Activated T-cell treated with anti-CD3 and anti-CD28 coated beads, Interleukin-2, amount 50 U/mL, for 4 hours (primary cell): ENCODE measurements at places on chromosomes 2 and 18.

DNA sequence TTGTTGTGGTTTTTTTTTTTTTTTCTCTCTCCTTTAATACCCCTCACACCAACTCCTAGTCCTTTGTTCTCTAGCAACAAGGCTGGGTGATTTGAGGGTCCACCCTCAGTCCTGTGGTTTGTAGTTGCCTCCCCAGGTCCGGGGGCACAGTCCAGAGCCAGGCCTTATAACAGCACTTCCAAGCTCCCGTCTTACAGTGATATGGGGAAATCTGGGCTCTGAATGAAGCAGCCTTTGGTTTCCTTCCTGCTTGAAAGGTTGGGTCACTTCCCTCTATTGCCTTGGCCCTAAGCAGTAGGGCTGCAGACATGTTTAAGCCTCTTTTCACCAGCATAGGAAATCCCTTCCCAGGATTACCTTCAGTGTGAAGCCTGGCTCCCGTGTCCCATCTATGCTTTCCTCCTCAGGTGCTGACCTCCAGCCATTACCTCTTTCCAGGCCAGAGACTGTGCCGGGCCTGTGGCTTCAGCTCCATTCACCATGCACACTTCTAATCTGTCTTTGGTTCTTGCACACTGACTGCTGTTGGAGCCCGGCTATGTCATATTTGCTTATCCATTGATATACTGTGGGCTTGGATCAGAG lies 21.2 kb upstream of the NTSR2 start:
- no peak for DNase-seq

- DNase-seq: no peak
Measured at GRCh38 chr18:74497324-74497676, 1.1 kb downstream of the CNDP2 start.

GRCh38 chr2:219643788-219644398 lies 16.5 kb downstream of the SLC4A3 start:
- no peak for DNase-seq

DNA sequence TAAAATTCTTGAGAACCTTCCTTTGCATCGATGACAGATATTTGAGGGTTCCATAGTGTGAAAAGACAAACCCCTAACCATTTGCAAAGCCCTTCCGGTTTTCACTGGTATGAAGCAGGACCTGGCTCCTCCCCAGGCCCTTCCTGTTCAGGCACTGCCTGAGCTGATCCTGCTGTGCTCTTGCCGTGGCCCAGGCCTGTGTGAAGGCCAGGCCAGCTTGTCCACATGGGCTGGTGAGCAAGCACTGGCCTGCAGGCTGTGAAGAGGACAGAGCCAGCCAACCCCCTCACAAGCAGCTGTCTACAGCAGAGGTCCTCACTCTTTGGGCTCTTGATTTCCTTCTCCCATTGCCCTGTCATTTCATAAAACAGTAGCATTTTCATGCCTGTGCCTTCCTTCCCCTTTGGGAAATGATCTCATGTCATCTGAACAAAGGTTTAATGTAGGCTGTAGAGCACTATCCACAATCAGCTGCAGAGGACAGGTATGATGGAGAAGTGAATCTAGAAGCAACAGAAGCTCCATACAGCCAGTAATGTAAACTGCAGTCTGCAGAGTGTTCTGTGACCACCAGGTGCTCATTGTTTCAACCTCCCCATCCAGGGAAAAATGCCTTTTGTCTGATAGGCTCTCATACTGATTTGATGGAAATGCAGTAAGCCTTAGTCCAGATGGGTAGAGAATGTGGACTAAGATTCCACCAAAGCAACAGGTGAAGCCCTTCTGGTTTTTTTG lies 19.8 kb downstream of the MPHOSPH10 start:
- no peak for DNase-seq
